Adrenal gland (tissue), 19 donors: ENCODE measurements at places on chromosomes 4 and X. TPM values are rescaled to one million over a fixed set of nuclear protein-coding genes. Genes with fewer than 3 reads are reported as not detected.

GRCh38 chr4:96262057-96262456, 422.2 kb downstream of the PDHA2 start:
- H3K36me3 ChIP-seq: no peaks in the 10 kb centered on the region
- no peak for DNase-seq
- H3K27me3 ChIP-seq: no peaks in the 10 kb centered on the region
- no peaks in the 10 kb centered on the region for H3K4me1 ChIP-seq

DNA sequence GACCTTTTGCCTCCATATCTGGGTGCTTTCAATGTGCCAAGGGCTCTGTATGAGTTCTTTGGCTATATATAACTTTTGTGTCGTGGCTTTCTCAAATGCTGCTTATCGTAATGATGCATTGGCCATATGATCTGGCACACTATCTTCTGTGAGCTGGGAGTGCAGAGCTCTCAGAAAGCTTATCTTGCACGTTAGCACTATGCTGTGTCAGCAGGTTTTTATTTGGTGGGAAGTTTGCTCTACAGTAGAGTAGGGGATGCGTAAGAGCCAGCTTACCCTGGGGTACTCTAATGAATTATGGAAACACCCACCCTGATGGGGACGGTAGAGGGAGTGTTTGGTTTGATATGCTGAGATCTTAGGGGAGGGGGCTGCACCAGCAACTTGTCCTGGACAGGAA, 119.6 kb downstream of the FAAH2 start:
- H3K4me3 ChIP-seq: no peak overlapping the region
- no peak for DNase-seq
- H3K27me3 ChIP-seq: no peaks in the 10 kb centered on the region
- H3K27ac ChIP-seq: no peak overlapping the region

DNA sequence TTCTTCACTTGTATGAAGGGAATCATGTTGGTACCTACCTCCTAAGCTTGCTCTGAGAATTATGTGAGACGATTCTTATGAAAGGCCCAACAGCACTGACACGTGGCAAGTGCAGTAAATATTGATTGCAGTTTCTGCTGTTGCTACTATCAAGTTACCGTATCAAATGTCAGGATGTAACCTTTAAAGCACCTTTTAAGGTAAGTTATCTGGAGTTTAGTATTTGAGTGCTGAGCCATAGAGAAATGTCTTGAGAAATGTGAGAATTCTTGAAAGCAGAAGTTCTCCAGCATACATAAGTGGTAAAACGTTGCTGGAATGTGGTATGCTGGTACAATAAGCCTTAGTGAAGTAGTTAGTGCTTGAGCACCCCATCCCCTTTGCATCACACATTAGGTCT, 90.4 kb downstream of the PHOX2B start:
- H3K4me1 ChIP-seq: no peaks in the 10 kb centered on the region
- H3K27ac ChIP-seq: no peak overlapping the region
- no peak overlapping the region for H3K4me3 ChIP-seq
- H3K36me3 ChIP-seq: no peaks in the 10 kb centered on the region
- H3K27me3 ChIP-seq: no peaks in the 10 kb centered on the region

GRCh38 chr4:21655031-21655430, 293.5 kb downstream of the KCNIP4 start:
- no peak overlapping the region for H3K4me3 ChIP-seq
- no peak overlapping the region for H3K27ac ChIP-seq
- H3K36me3 ChIP-seq: no peaks in the 10 kb centered on the region
- no peak for DNase-seq

DNA sequence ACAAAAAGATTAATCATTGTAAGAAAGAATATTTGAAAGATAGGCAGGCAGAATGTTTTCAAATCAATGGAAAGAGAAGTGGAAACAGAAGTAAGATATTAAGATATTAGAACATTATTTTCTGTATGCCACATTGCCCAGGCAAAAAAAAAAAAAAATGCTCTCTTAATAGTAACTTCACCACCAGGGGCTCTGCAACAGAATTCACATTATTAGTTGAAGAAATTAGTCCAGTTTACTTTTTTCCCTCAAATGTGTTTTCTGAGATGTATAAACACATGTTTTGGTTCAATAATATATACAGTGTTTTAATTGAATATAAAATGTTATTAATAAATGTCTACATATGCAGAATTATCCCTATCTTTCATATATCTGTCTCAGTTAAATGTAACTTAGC, 78.0 kb upstream of the ADAD1 start:
- no peak overlapping the region for H3K27ac ChIP-seq
- DNase-seq: no peak
- H3K36me3 ChIP-seq: peaks cover 5% of the 10 kb centered on the region

- peaks cover 28% of the 10 kb centered on the region for H3K4me1 ChIP-seq
- H3K4me3 ChIP-seq: no peak overlapping the region
- H3K27me3 ChIP-seq: no peaks in the 10 kb centered on the region
- H3K36me3 ChIP-seq: no peaks in the 10 kb centered on the region
- H3K27ac ChIP-seq: no peak overlapping the region
- no peak for DNase-seq
Observed at GRCh38 chr4:88014386-88014905, 7.0 kb downstream of the PKD2 start.

GRCh38 chrX:44244008-44244407, 99.5 kb downstream of the EFHC2 start:
- DNase-seq: no peak
- no peak overlapping the region for H3K27ac ChIP-seq
- peaks cover 43% of the 10 kb centered on the region for H3K27me3 ChIP-seq

DNA sequence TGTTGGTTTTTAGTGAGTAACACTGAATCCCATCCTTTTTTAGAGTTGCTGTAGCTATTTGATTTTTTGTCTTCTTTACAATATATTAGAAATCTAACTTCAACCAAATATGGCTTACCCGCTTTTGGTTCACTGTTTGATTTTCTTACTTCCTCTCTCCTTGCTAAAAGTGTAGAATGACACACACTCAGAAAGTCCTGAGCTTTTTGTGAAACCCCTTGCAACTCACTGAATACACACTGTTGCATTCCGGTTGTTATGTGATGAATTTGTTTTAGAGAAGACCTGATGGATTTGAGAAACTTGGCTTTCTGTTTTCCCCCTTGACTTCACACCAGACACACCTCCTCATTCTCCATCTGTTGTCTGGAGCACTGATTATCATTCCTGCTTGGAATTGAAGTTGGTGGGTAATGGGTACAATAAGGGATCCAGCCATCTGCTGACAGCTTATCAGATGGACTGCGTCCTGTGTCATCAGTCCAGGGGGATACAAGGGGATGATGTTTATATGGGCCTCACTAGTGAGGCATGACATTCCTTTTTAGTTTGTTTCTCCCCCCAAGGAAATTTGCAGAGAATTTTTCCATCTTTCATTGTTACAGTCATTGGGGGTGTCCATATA, 5.2 kb downstream of the TMEM164 start:
- no peak overlapping the region for H3K4me3 ChIP-seq
- H3K27ac ChIP-seq: no peak overlapping the region

The TGIF2LX gene
- total RNA-seq: not detected

The CXCL5 gene
- total RNA-seq: not detected

The POLN gene
- 3.8 TPM for total RNA-seq

The ITM2A gene
- total RNA-seq: 23.1 TPM

The LRP2BP gene
- not detected for total RNA-seq
